A549 treated with Hydrocortisone at 1 μM for 4 hours (cell line): ENCODE measurements at places on chromosomes 7 and 10. TPM values are rescaled to one million over a fixed set of nuclear protein-coding genes. Genes with fewer than 3 reads are reported as not detected.

Gene NYAP1
- total RNA-seq: 3.0 to 7.0 TPM (median 5.1 TPM) in 5 replicates

Gene PCDH15
- total RNA-seq: not detected in 5 replicates

Gene ATRNL1
- 0.10 to 0.23 TPM (median 0.17 TPM) in 5 replicates for total RNA-seq

Gene KDM7A
- 1.5 to 3.4 TPM (median 2.4 TPM) in 5 replicates for total RNA-seq

Gene MMP21
- 0.05 TPM in 1 of 5 replicates, not detected in the others for total RNA-seq

Gene HHEX
- 10.7 to 12.2 TPM (median 11.7 TPM) in 5 replicates for total RNA-seq

Gene RARRES2
- not detected in 5 replicates for total RNA-seq

Gene NAT16
- 0.08 to 0.17 TPM (median 0.15 TPM) in 5 replicates for total RNA-seq

Gene CYP2E1
- total RNA-seq: 0.16 to 0.29 TPM (median 0.21 TPM) in 4 of 5 replicates, not detected in the other

Gene OPALIN
- not detected in 5 replicates for total RNA-seq

Gene MLLT10
- total RNA-seq: 27.1 to 32.8 TPM (median 31.2 TPM) in 5 replicates

Gene PTN
- total RNA-seq: not detected in 5 replicates

Gene ADAM22
- 0.16 to 0.43 TPM (median 0.33 TPM) in 5 replicates for total RNA-seq

Gene VWDE
- 0.31 to 0.70 TPM (median 0.43 TPM) in 5 replicates for total RNA-seq

Gene ADAMTS14
- 0.12 to 0.24 TPM (median 0.16 TPM) in 5 replicates for total RNA-seq

Gene POLR1F
- 12.5 to 16.6 TPM (median 15.4 TPM) in 5 replicates for total RNA-seq

Gene ZNF789
- total RNA-seq: 6.1 to 9.6 TPM (median 7.3 TPM) in 5 replicates

Gene ANXA8
- total RNA-seq: 28.3 to 41.4 TPM (median 35.1 TPM) in 5 replicates

Gene MEPCE
- 41.5 to 47.6 TPM (median 43.3 TPM) in 5 replicates for total RNA-seq

Gene IGF2BP3
- 24.4 to 35.8 TPM (median 28.0 TPM) in 5 replicates for total RNA-seq

Gene WEE2
- not detected in 5 replicates for total RNA-seq

Gene HYAL4
- total RNA-seq: not detected in 5 replicates

Gene SBDS
- total RNA-seq: 106 to 125 TPM (median 112 TPM) in 5 replicates

Gene AOAH
- 0.12 to 0.15 TPM in 2 of 5 replicates, not detected in the others for total RNA-seq

Gene FAM25C
- 0.59 to 2.9 TPM (median 0.93 TPM) in 4 of 5 replicates, not detected in the other for total RNA-seq

Gene ADCYAP1R1
- 0.06 to 0.10 TPM in 2 of 5 replicates, not detected in the others for total RNA-seq

Gene ABCC2
- 111 to 137 TPM (median 117 TPM) in 5 replicates for total RNA-seq

Gene GARIN1A
- 0.38 to 0.72 TPM (median 0.60 TPM) in 5 replicates for total RNA-seq

Gene NUTM2D
- total RNA-seq: 0.96 to 1.4 TPM (median 1.2 TPM) in 5 replicates

Gene C10orf67
- total RNA-seq: 0.03 to 0.09 TPM (median 0.07 TPM) in 3 of 5 replicates, not detected in the others

Gene CABCOCO1
- total RNA-seq: 0.13 to 0.79 TPM (median 0.14 TPM) in 5 replicates

Gene VWA2
- total RNA-seq: 0.05 TPM in 3 of 5 replicates, not detected in the others

Gene VPS37D
- 3.1 to 5.7 TPM (median 4.8 TPM) in 5 replicates for total RNA-seq

Gene ACTR1A
- 87.0 to 104 TPM (median 93.8 TPM) in 5 replicates for total RNA-seq

Gene SEMA3C
- total RNA-seq: 45.2 to 85.7 TPM (median 75.5 TPM) in 5 replicates

Gene ACSL5
- total RNA-seq: 0.29 to 0.46 TPM (median 0.41 TPM) in 5 replicates

Gene SLC16A12
- 0.43 to 0.89 TPM (median 0.55 TPM) in 5 replicates for total RNA-seq

Gene GCK
- total RNA-seq: not detected in 5 replicates

Gene LRMDA
- 3.6 to 5.1 TPM (median 4.4 TPM) in 5 replicates for total RNA-seq

Gene MINPP1
- total RNA-seq: 21.4 to 27.9 TPM (median 25.2 TPM) in 5 replicates

Gene FAM241B
- total RNA-seq: 15.6 to 19.4 TPM (median 16.9 TPM) in 5 replicates

Gene EN2
- 0.68 to 0.97 TPM (median 0.83 TPM) in 5 replicates for total RNA-seq

Gene COL28A1
- total RNA-seq: 0.43 to 0.97 TPM (median 0.67 TPM) in 5 replicates

Gene ACSM6
- not detected in 5 replicates for total RNA-seq

Gene EBLN1
- total RNA-seq: not detected in 5 replicates

Gene SPDYE6
- not detected in 5 replicates for total RNA-seq

Gene NUTM2E
- 0.30 to 0.47 TPM (median 0.38 TPM) in 5 replicates for total RNA-seq
